8988T (cell line): ENCODE measurements at places on chromosomes 6 and 20.

- DNase-seq = no peak
These were observed 128.4 kb upstream of the PLN start for GRCh38 chr6:118419448-118420394.

GRCh38 chr20:34190679-34191090, 50.5 kb upstream of the ASIP start:
- peak; percentile 70 for DNase-seq

- no peak for DNase-seq
These were observed 90.4 kb downstream of the SERAC1 start for GRCh38 chr6:158077676-158078075.

DNA sequence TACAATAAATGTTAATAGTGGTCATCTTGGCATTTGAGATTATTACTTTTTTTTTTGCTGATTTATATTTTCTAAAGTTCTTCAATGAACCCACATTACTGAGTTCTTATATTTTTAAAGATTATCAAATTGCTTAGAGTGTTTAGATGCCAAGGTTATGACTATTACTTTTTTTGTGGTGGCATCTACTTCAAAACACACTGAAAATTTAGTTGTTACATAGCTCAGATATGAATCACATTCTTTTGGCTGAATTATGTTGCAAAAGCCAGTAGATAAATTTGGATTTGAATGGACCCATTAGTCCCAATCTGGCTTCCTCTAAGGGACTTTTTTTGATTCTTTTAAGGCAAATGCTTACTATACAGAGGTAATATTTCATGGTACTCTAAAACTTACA, 8.9 kb downstream of the UTRN start:
- DNase-seq = no peak

DNA sequence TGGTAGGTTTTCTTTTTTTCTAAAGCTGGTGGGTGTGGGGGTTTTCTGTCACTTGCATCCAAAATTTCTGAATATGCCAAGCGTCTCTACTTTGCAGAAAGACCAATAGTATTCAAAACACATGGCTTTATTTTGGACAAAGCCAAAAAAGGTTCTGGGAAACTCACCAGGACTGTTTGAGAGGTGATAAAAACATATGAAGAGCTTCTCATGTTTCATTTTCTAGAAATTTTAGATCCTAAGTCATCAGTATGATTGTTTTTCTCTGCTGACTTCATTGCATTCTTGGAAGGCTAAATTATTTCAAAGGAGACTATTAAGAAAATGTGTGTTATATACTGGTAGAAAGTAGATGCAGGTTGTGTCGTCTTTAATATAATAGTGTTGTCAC, 51.3 kb downstream of the GCLC start:
- no peak for DNase-seq

- no peak for DNase-seq
These were observed 91.3 kb upstream of the ADGRF1 start for GRCh38 chr6:47133230-47134000.

DNA sequence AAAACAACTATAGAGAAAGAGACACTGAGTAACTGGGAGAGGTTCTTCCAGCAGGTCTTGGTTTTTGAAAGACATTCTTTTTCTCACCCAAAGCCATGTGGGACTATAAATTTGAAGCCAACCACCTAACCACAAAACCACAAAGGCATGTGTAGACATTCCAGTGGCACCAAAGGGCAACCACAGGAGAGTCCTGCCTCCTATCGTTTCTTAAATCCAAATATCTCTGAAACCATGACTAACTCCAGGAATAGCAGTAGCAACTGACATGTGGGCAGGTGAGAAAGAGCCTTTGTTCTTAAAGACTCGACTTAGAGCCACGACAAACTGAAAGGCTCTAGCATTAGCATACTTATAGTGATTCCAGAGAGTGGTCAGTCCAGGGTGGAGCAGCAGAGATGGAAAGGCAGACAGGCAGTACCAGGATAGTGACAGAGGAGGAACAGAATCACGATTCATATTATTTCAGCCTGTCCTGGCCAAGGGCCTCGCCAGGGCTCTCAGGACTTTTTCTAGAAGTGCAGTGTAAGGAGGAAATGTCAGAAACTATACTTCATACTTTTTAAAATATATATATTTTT, 9.4 kb upstream of the COL9A1 start:
- no peak for DNase-seq

- no peak for DNase-seq
These were observed 285.4 kb downstream of the SYNE1 start for GRCh38 chr6:152351742-152352141.

DNA sequence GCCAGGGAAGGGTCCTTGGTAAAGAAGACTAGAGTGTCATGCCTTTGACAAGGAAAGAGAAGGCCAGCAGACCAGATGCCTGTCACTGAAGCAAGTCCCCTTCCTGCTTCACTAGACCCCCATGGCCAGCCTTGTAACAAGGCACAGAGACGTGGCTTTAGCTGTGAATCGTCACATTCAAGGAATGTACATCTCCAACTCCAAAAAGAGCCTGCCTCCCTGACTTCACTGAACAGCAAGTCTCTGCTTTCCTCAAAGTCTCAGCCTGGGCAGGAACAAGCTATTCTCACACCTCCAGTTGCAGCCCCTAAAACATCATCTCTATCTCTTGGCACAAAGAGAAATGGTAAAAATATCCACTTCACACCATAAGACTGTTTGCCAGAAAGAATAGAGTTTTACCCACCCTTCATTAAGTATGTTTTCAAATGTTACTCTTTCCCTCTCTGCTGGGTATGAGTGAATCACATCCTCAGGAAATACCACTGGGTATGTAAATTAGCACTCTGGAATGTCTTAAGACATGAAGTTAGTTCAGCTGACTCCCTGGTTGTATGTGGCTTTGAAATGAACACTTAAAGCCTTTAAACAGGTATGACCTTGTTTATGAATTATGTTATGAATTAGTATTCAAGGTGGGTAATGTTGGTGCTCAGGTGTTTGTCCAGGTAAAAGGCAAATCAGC, 46.4 kb upstream of the NT5E start:
- DNase-seq = peak; percentile 21

DNA sequence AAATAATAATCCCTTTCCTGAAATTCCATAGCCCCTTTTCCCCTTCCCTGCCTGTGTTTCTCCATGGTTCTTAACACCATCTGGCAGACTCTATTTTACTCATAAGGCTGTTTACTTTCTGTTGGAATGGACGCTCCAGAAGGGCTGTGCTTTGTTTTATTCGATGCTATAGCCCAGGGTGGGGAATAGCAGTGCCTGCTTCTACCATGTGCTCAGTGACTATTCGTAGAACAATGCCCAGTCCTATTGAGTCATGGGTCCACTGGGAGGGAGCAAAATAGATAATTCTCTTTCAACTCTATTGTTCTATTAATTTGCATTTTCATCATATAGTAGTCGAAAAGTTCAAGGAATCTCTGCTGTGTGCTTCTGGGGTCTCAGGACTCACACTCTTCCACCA, 565.1 kb downstream of the C6orf118 start:
- DNase-seq = no peak

GRCh38 chr6:16244869-16245451, 6.6 kb downstream of the GMPR start:
- DNase-seq = no peak

- DNase-seq = no peak
These were observed 77.5 kb upstream of the RIPOR2 start for GRCh38 chr6:25013246-25013645.

DNA sequence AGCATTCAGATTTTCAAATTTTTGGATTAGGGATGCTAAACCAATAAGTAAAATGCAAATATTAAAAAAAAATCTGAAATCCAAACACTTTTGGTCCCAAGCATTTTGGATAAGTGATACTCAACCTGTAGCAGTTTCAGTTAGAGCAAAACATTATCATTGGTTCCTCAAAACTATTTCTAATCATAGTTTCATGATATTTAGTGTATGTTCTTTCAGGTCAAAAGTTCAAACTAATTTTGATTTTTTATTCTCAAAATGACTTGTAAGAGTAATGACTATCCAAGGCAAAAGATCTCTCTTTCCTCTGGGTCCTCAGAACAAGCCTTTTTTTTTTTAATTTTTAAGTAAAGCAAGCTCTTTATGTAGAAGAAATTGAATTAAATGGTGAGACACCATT, 64.0 kb upstream of the TFB1M start:
- DNase-seq = no peak

DNA sequence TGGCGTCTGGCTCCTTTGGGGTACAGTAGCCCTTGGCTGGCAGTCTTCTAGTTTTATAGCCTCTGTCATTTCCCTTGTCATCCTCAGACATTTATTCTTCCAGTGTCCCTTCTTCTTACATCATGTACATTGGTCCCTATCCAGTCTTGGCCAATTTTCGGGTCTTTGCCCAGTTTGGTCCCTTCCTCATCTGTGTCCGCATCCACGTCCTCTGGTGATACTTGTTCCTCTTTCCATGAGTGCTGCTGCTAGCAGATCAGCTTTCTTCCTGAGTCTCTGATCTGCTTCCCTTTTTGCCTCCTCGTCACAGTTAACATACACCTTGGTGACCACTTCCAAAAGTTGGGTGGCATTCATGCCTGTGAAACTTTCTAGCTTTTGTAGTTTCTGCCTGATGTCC, 86.2 kb upstream of the GPR6 start:
- DNase-seq = no peak

- no peak for DNase-seq
These were observed 146.5 kb upstream of the COL21A1 start for GRCh38 chr6:56393615-56394612.

DNA sequence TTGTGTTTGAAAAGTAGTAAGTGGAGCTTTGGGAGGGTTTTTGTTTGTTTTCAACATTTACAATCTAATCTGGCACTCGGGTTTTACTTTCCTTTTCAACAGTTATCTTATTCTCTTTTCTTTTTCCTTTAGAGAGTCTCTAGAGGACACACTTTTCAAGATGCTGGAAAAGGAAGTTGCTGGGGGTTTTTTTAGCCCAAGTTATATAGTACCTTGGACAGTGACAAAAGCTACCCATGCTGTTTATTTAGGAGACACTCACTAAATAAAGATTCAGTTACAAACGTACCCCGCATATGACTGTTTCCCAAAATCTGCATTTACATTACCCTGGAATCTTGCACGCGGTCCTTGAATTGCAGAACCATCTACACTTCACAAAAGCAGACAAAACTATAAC, 78.8 kb downstream of the MAP7 start:
- no peak for DNase-seq

GRCh38 chr6:52551483-52552277, 25.2 kb downstream of the TRAM2 start:
- peak; percentile 56 for DNase-seq

GRCh38 chr6:154257067-154257466, 99.5 kb downstream of the IPCEF1 start:
- DNase-seq = no peak

DNA sequence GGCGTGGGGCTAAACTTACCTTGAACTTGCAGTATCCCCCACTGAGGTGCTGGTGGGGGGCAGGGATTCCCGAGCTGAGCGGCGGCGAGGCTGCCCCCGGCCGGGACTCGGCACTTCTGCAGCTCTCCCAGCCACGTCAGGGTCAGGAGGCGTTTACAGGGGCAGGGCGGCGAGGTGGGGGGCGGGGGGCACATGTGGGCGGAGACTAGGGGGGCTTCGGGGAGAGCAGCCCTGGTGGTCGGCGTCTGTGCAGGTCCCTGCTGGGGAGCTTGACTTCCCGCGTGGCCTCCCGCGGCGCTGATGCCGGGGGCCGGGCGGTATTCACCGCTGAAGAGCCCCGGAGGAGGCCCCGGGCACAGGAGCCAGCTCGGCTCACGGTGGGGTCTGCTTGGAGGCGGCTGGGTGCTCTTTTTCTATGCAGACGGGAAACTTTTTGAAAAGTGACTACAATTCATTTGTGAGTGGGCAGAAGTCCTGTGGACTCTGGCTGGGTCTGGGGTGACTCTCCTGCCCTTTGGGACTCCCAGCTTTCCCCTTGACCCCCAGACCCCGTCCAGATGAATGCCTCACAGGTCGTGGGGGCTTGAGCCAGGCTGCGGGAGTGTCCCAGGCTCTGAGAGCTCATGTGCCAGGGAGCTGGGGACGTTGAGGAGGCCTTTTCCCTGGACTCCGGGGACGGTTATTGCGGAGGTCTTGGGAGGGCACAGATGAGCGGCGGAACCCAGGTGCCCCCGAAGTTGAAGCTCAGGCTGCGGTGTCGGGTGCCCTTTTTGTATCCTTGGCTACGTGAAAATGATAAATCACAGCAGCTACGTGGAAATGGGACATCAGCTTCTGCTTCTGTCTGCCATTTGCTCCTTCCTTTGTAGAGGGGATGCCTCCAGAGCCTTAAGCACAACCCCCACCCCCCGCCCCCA, 75.9 kb upstream of the GATA5 start:
- DNase-seq = peak; percentile 59

- no peak for DNase-seq
These were observed 10.5 kb upstream of the MAP1LC3A start for GRCh38 chr20:34547844-34548613.

DNA sequence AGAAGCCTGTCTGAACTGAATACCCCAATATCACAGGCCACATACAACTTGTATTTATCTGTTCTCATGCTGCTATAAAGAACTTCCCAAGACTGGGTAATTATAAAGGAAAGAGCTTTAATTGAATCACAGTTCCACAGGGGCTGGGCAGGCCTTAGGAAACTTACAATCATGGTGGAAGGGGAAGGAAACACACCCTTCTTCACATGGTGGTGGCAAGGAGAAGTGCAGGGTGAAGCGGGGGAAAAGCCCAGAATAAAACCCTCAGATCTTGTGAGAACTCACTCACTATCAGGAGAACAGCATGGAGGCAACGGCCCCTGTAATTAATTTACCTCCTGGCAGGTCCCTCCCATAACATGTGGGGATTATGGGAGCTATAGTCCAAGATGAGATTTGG, 50.3 kb upstream of the FNDC1 start:
- DNase-seq = no peak

- DNase-seq = no peak
These were observed 1.1 kb downstream of the HFE start for GRCh38 chr6:26088344-26088743.

GRCh38 chr6:83860359-83860755, 868 bp downstream of the CYB5R4 start:
- DNase-seq = no peak

GRCh38 chr6:57182017-57182432, 9.9 kb downstream of the BAG2 start:
- no peak for DNase-seq

GRCh38 chr6:27237089-27237803, 10.3 kb upstream of the PRSS16 start:
- DNase-seq = no peak

DNA sequence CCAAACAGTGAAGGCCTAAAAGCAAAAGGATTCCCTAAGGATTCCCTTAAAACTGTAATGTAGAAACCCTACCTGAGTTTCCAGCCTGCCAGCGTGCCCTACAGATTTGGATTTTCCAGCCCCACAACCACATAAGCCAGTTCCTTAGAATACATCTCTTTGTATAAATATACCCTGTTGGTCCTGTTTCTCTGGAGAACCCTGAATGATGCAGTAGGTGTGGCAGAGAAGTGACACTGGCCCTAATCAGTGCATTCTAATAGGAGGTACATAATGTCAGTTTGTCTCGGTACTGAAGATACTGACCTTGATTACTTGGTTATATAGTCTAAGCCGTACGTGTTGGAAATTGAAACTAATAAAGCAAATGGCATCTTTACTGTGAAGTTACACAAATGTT, 707.8 kb upstream of the SLC35B3 start:
- no peak for DNase-seq

GRCh38 chr20:36461600-36462439, 79.5 kb upstream of the MYL9 start:
- DNase-seq = no peak
